ENCODE measurements at places on chromosomes 11 and 22.

DNA sequence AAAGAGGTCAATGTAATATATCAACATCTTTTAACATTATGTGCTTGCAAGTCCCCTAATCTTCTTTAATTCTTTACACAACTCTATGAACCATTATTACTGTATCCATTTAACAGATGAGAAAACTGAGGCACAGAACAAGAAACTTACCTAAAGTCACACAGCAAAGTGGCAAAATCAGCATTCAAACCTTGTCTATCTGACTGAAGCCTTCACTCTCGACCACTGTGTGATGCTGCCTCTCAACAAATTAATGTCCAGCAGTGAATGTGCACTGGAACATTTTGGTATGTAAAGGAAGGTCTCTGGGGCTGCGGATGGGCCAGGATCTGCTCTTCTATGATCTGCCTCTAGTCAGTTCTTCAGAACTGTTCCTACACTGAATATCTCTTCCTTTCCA lies 42.1 kb downstream of the PRCP start:
- peak; percentile 48 for DNase-seq

GRCh38 chr11:130980071-130980862 lies 64.0 kb upstream of the SNX19 start:
- DNase-seq = no peak

GRCh38 chr11:124762624-124763155 lies 600 bp upstream of the ESAM start:
- no peak for DNase-seq

DNA sequence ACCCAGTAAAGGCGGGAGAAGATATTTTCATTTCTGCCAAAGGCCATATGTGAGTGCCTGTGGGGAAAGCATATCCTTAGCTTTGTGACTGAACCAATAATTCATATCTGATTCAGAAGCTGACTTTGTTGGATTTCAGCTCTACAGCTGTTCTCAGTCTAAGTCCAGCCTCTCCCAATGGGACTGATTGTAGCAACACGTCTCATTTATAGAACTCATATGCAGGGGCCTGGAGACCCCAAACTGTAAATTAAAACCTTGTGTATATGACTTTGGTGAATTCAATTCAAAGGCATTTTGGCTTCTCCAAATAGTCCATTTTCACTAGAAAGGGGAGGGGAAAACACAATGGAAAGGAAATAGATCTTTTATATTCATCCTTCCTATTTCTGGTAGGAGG lies 250.4 kb upstream of the SORL1-AS1 start:
- DNase-seq = no peak

DNA sequence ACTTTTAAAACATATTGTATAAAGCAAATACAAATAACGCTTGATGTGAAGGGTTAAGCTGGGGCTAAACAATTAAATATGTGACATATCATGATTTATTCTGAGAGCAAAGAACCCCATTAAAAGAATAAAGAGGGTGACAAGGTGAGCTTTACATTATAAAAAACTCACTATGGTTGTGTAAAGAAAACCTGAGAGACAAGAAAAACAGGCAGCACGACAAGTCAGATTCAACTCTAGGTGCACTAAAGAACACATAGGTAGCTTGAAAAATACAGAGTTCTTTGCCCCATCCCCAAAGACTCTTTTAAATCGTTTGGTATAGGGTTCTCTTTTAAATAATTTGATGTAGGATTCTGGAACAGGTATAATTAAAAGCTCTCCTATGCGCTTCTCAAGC lies 63.5 kb downstream of the LUZP2 start:
- no peak for DNase-seq

GRCh38 chr22:37663521-37664140 lies 5.1 kb downstream of the PDXP start:
- DNase-seq = no peak

- no peak for DNase-seq
Observed at GRCh38 chr11:78957476-78958245, 383.0 kb upstream of the NARS2 start.

DNA sequence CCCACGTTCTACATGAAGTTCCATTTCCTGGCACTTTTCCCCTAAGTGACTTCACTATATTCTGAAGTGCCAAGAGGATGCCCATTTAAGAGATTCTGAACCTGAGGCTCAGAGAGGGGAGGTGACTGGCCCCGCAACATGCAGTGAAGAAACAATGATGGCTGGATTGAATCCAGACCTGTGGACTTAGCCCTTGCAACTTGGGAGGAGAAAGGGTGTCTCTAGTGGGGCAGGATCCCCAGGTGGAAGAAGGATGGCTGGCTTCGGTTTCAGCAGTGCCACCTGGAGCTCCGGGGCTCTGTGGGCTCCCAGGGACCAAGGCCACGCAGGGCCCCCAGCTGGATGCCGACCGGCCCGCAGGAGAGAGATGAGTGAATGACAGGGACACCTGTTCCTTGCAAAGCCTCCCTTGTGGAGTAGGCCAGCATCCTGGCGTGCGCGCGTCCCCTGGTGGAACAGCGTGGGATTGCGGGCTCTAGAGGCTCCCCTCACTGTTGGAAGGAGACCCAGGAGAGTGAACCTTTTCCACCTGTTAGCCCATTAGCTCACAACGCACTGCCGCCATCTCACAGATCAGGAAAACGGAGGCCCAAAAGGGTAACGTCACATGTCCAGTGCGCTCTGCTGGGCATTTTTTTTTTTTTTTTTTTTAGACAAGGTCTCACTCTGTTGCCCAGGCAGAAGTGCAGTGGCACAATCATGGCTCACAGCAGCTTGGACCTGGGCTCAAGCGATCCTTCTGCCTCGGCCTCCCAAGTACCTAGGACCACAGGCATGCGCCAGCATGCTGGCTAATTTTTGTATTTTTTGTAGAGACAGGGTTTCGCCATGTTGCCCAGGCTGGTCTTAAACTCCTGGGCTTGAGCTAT lies 104.7 kb downstream of the KIAA1671 start:
- DNase-seq = peak; percentile 26

- no peak for DNase-seq
Observed at GRCh38 chr22:30777587-30777986, 82.9 kb downstream of the OSBP2 start.

DNA sequence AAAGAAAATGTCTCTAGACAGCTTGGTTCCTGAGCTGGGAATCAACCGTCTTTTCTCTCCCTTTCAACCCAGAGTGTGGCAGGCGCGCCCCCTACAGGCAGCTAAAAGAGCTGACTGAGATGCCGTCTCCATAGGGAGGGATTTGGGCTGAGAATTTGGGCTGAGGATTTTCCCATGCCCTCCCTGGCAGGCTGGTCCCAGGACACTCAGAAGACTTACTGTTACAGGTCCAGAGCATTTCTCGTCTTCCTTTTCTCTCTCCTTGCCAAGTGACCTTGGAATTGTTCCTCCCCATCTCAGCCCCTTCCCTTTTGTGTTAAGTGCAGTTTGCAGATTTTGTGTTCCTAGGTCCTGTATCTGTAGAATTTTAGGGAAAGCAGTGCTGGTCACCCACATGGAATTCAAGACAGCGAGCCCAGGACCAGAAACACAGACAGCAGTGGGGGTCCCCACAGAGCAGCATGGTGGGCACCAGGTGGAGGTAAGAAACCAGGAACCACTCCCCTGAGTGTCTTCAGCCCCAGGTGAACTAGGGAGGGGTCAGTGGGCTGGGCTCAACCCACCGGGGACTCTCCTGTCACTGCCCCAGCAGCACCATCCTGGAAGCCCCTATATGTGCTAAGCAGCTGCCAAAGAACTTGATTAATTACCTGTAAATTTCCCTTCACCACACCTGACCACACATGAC lies 9.9 kb upstream of the IGLL5 start:
- peak; percentile 35 for DNase-seq

GRCh38 chr11:74951226-74951625 lies 2.2 kb downstream of the SPCS2 start:
- no peak for DNase-seq

GRCh38 chr22:22388090-22388489 lies 120.5 kb downstream of the ZNF280B start:
- no peak for DNase-seq

DNA sequence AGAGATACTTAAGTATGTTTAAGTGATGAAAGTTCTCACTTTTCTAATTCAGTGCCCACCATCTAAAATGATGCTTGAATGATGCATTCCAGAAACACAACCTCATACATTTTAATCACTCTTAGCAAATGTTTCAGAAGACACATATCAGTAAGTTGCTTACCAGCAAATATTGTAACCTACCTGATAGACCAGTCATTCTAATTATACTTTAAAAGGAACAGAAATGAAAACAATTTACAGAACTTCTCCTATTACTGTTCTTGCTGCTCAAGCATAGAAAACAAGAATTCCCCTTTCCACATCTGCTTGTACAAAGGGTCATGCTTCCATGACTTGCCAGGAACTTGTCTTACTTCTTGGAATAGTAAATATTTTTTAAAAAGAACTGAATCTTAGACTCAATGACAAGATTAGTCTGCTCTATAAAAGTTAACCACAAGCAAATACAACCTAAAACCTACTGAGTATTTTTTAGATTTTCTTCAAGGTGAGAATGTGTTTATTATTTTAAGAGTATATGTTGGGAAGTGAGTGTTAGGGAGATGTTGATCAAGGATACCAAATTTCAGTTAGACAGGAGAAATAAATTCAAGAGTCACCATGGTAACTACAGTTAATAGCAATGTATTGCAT lies 82.0 kb upstream of the SC5D start:
- DNase-seq = no peak

GRCh38 chr11:64534950-64535349 lies 56.1 kb upstream of the SLC22A12 start:
- DNase-seq = no peak

DNA sequence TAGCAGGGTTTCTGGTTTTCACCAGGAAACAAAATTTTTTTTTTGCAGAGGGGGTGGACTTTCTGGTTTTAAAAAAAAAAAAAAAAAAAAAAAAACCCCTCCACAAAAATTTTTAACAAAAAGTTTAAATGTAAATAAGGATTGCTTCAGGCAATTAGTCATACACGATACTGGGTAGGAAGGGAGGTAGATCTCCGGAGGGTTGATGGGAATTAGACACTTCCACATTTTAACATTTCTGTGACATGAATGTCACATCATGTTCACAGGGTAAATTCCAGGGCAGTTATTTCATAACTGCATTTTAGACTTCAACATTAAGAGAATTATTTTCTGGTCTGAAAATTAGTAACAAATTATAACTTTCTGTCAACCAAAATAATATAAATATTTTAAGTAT lies 15.9 kb downstream of the NUP98 start:
- no peak for DNase-seq

GRCh38 chr22:23841736-23842445 lies 3.1 kb upstream of the DERL3 start:
- no peak for DNase-seq

DNA sequence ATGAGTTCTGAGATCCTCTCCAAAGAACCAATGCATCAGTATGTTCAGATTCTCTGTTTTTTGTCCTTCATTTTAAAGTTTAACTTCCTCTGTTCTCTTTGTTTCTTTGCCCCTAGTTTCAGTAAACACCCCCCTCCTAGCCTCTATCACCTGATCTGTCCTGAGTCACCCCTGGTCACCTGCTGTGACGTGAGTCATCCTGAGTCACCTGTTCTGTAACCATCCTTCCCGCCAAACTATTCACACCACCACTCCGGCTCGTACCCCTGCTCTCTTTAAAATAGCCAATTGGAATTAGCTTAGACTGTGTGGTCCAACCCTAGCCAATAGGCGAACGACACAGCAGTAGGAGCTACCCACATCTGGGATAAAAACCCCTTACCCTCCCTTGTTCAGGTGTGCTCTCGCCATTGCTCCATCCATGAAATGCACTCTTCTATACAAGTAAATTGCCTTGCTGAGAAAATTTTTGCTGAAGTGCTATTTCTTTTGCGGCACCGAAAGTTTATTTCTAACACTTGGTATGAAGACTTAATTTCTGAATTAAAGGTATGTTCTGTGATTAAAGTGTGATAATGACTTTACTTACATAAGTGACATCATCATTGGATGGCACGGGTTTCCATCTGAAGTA lies 318.4 kb downstream of the AASDHPPT start:
- DNase-seq = no peak

- no peak for DNase-seq
Observed at GRCh38 chr22:19213001-19213400, 34.5 kb upstream of the SLC25A1 start.

DNA sequence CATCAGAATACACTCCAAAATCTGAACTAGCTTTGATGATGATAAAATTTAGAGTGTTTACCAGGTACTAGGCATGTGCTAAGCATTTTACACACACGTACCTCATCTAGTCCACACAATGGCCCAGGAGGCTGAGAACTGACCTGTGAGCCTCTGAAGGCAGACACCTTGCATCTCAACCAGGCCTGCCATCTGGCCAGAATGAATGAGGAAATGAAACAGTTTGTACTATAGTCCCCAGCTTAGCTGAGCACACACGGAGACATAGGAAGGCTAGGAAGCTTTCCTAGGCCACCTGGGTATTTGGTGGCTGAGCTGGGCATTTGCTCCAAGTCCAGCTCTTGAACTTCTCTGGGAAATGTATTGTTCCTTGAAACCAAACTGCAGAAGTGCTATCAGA lies 6.9 kb upstream of the SHANK3 start:
- DNase-seq = no peak

DNA sequence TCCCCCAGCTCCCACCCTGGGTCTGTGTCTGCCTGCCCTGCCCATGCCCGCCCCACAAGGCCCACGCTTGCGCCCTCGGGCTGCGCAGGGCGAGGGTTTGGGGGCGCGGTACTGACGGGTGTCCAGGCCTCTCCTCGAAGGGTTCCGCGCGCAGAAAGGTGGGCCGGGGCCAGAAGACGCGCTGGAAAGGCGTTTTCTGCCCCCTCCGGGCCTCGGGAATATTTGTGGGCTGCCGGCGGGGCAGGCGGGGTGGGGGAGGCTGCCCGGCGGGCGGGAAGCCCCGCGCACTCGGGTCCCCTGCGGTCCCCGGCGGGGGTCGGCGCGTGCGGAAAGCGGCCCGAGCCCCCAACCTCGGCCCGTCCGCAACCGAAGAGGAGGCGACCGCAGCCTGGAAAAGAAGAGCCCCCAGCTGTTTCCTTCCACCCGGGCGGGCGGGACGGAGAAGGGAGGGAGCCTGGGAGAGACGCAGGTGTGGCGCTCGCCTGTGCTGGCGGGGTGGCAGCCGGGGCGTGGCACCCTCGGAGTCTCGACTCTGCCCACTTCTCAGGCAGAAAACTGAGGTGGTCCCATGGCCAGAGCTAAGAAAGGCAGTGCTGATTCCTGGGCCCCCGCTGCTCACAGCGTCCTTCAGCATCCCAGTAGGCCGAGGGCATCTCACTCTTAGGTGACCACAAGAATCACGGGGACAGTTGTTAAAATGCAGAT lies 59.0 kb downstream of the THAP12 start:
- DNase-seq = no peak

GRCh38 chr11:111259896-111260295 lies 14.4 kb downstream of the POU2AF2 start:
- DNase-seq = no peak

All from midbrain (tissue), 1 donor.